ENCODE measurements at places on chromosomes 13 and 19. TPM values are rescaled to one million over a fixed set of nuclear protein-coding genes. Genes with fewer than 3 reads are reported as not detected.

DNA sequence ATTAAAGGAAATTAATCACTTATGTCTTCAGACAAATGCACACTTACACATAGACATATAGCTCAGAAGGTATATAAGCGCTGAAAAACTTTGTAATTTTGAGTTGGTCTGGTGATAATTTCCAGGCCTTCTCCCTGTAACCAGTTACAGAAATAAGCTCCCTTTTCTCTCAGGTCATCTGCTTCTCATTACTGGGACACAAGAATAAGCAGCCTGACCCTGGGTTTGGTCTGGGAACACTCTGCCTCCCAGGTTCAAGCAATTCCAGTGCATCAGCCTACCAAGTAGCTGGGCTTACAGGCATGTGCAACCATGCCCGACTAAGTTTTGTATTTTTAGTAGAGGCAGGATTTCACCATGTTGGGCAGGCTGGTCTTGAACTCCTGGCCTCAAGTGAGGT is 274.5 kb downstream of the LMO7 start:
- no peak for DNase-seq
- H3K4me3 ChIP-seq: no peak overlapping the region
- no peaks in the 10 kb centered on the region for H3K36me3 ChIP-seq
- no peaks in the 10 kb centered on the region for H3K4me1 ChIP-seq
- H3K27ac ChIP-seq: no peak overlapping the region
- H3K27me3 ChIP-seq: no peaks in the 10 kb centered on the region

DNA sequence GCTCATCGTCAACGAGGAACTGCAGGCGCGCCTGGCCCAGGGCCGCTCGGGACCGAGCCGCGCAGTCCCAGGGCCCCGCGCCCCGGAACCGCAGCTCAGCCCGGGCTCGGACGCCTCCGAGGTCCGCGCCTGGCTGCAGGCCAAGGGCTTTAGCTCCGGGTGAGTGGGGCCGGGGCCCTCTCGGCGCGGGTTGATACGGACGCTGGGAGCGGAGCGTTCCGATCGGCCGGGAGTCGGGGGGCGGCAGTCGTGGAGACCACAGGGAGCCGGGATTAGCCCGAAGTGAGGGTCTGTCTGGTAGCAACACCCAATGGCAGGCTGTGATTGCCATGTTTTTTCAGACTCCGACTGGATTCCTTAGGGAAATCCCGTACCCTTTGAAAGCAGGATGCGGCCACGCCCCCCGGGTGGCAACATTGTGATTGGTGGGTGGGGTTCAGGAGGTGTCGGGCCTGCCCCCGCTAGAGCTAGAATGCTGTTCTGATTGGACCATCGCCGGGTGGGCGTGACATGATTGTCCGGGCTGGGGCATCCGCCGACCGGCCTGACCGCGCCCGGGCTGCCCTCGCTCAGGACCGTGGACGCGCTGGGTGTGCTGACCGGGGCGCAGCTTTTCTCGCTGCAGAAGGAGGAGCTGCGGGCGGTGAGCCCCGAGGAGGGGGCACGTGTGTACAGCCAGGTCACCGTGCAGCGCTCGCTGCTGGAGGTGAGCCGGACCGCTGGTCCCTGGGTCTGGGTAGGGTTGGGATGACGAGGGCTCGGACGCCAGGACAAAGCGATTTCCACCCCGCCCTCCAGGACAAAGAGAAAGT is 11.3 kb downstream of the EPS8L1 start:
- peaks cover 26% of the 10 kb centered on the region for H3K4me1 ChIP-seq
- H3K27me3 ChIP-seq: peaks cover 19% of the 10 kb centered on the region
- no peak overlapping the region for H3K27ac ChIP-seq
- H3K36me3 ChIP-seq: no peaks in the 10 kb centered on the region
- H3K4me3 ChIP-seq: peak overlapping the region; percentile 79
- peak; percentile 100 for DNase-seq

- H3K4me3 ChIP-seq: peak overlapping the region; percentile 38
- peak; percentile 59 for DNase-seq
- no peak overlapping the region for H3K27ac ChIP-seq
- no peaks in the 10 kb centered on the region for H3K36me3 ChIP-seq
- peaks cover 100% of the 10 kb centered on the region for H3K27me3 ChIP-seq
Observed at GRCh38 chr13:27928805-27929753, 9.3 kb downstream of the PDX1 start.

DNA sequence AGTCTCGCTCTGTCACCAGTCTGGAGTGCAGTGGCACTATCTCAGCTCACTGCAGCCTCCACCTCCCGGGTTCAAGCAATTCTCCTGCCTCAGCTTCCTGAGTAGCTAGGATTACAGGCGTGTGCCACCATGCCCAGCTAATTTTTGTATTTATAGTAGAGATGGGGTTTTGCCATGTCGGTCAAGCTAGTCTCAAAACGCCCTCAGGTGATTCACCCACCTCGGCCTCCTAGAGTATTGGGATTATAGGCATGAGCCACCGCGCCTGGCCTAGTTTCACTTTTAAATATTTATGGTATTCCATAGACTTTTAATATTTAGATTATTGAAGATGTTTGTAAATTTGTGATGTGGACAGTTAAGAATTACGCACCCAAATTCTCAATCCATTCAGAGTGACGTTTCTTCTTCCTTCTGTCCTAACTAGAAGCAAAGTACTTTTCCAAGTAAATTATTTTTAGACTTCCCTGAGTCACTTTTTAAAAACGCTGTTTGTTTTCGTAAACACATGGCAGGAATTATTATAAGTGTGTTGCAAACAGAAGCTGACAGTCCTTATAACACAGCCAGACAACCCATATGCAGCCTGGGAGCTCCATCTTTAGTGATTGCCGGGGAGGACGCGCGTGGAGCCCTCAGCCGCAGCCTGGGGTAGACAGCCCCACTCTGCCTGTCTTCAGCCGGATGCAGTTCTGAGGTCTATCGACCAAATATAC is 131.7 kb downstream of the ATP11A start:
- peaks cover 26% of the 10 kb centered on the region for H3K36me3 ChIP-seq
- no peak for DNase-seq
- H3K4me3 ChIP-seq: no peak overlapping the region
- H3K27me3 ChIP-seq: no peaks in the 10 kb centered on the region
- no peak overlapping the region for H3K27ac ChIP-seq

GRCh38 chr13:66644855-66645460 is 585.2 kb downstream of the PCDH9 start:
- no peaks in the 10 kb centered on the region for H3K36me3 ChIP-seq
- H3K4me3 ChIP-seq: no peak overlapping the region

DNA sequence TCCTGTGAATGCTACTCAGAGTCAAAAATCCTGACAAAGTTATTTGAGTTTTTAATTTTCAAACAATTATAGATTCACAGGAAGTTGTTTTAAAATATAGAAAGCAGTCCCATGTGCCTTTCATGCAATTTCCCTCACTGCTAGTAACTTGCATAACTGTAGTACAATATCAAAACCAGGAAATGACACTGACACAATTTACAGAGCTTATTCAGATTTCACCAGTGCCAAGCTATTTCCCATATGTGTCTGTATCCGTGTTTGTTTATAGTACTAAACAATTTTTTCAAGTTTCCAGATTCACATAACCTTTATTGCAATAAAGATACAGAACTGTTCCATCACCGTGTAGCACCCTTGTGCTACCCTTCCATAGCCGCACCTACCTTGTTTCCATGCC is 934.6 kb downstream of the PCDH17 start:
- no peak overlapping the region for H3K27ac ChIP-seq
- H3K27me3 ChIP-seq: no peaks in the 10 kb centered on the region
- H3K4me3 ChIP-seq: no peak overlapping the region
- no peak for DNase-seq
- no peaks in the 10 kb centered on the region for H3K36me3 ChIP-seq

DNA sequence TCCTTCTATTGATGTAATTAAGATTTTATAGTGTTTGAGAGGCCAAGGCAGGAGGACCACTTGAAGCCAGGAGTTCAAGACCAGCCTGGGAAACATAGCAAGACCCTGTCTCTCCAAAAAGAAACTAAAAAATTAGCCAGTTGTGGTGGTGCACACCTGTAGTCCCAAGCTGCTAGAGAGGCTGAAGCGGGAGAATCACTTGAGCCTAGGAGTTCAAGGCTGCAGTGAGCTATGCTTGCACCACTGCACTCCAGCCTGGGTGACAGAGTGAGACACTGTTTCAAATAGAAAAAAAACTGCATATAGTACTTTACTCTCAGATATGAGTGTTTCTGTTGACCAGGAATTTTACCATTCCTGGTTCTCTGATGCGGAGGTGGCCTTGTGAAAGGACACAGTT is 48.9 kb downstream of the CDADC1 start:
- H3K27me3 ChIP-seq: no peaks in the 10 kb centered on the region
- no peak overlapping the region for H3K27ac ChIP-seq
- H3K4me1 ChIP-seq: no peaks in the 10 kb centered on the region
- no peak overlapping the region for H3K4me3 ChIP-seq

GRCh38 chr19:44909775-44910174 is 4.2 kb downstream of the APOE start:
- peaks cover 17% of the 10 kb centered on the region for H3K36me3 ChIP-seq
- H3K4me3 ChIP-seq: no peak overlapping the region
- peaks cover 34% of the 10 kb centered on the region for H3K4me1 ChIP-seq
- H3K27ac ChIP-seq: no peak overlapping the region
- H3K27me3 ChIP-seq: no peaks in the 10 kb centered on the region

GRCh38 chr13:75469047-75469446 is 12.9 kb downstream of the TBC1D4 start:
- H3K27me3 ChIP-seq: no peaks in the 10 kb centered on the region
- H3K36me3 ChIP-seq: peaks cover 8% of the 10 kb centered on the region
- H3K27ac ChIP-seq: no peak overlapping the region
- H3K4me1 ChIP-seq: no peaks in the 10 kb centered on the region
- H3K4me3 ChIP-seq: no peak overlapping the region

GRCh38 chr13:101985321-101985720 is 416.5 kb downstream of the FGF14 start:
- DNase-seq: no peak
- H3K27ac ChIP-seq: no peak overlapping the region
- no peaks in the 10 kb centered on the region for H3K27me3 ChIP-seq
- H3K4me3 ChIP-seq: no peak overlapping the region
- no peaks in the 10 kb centered on the region for H3K36me3 ChIP-seq

EEF1AKMT1 gene
- 2.5 TPM for total RNA-seq

CYSLTR2 gene
- not detected for total RNA-seq

FXYD3 gene
- total RNA-seq: not detected
